Naive thymus-derived CD8-positive, alpha-beta T cell (primary cell): ENCODE measurements at places on chromosomes 7 and 10. TPM values are rescaled to one million over a fixed set of nuclear protein-coding genes. Genes with fewer than 3 reads are reported as not detected.
A peak's percentile ranks its signal among the peaks of the same experiment; 100 is the strongest.

DNA sequence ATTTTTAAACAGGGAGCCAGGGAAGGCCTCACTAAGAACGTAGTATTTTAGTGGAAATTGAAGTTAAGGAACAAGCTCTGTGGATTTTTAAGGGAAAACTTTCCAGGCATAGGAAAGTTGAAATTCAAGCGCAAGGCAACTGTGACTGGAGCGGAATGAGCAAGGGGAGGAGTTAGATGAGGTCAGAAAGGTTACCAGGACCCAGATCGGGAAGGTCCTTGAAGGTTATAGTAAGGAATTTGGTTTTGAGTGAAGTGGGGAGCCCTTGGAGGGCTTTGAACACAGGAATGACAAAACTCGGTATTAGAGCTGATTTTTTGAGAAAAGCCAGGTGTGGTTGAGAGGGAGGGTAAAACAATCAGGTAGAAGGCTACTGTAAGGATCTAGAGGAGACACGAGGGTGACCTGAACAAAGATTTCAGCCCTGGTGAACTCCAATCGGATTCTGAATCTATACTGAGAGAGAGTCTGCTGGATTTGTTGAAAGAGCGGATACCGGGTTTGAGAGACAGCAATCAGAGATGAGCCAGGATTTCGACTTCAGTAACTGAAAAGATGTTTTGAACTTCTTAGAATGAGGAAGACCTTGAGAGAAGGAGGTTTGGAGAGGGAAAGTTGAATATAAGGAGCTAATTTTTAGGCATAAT lies 1013.9 kb downstream of the NRG3 start:
- DNase-seq, result no peak
- H3K36me3 ChIP-seq, result no peaks in the 10 kb centered on the region
- no peak overlapping the region for H3K4me3 ChIP-seq
- H3K4me1 ChIP-seq, result no peaks in the 10 kb centered on the region

DNA sequence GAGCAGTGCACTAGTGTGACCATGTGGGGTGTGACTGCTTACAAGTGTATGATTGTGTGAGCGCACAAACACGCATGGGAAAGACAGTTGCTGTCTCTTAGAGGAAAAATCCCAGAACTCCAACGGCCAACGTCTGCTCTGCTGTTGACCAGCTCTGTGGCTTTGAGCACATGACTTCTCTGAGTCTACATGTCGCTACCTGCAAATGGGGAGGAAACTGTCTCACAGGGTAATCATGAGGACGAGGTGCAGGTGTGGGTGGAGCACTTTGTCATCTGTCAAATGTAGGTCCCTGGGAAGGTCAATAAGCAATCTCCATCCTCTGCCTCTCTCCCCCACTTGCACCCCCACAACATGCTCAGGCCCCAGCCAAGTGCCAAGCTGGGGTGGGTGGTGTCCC lies 31.2 kb upstream of the TLX1 start:
- H3K36me3 ChIP-seq, result no peaks in the 10 kb centered on the region
- no peak overlapping the region for H3K4me3 ChIP-seq
- no peak for DNase-seq
- H3K27me3 ChIP-seq, result peaks cover 45% of the 10 kb centered on the region

GRCh38 chr7:100130608-100131453 lies 4.1 kb downstream of the MBLAC1 start:
- H3K27me3 ChIP-seq, result no peaks in the 10 kb centered on the region
- H3K27ac ChIP-seq, result no peak overlapping the region
- peak; percentile 80 for DNase-seq
- no peaks in the 10 kb centered on the region for H3K36me3 ChIP-seq

DNA sequence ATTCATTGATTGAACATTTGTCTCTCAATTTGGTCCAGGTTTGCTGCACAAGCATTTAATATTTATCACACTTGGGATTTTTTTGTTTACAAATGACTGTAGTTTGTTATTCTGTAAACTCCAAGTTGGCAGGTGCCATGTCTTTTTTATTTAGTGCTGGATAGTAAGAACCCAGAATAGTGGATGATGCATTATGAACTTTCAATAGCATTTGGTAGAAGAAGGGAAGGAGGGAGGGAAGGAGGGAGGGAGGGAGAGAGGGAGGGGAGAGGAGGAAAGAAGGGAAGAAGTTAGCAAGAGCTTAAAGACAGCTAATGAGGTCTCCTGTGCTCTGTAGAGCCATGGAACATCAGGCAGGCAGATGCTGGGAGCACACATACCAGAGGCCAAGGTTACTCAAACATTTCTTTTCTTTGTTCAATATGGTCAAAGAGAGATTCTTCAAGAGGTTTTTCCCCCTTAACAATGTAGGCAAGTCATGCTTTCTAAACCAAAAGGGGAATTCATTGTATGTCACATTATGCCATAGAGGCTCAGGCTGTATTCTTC lies 25.8 kb upstream of the PDK4 start:
- no peaks in the 10 kb centered on the region for H3K36me3 ChIP-seq
- H3K27ac ChIP-seq, result no peak overlapping the region
- no peaks in the 10 kb centered on the region for H3K27me3 ChIP-seq

DNA sequence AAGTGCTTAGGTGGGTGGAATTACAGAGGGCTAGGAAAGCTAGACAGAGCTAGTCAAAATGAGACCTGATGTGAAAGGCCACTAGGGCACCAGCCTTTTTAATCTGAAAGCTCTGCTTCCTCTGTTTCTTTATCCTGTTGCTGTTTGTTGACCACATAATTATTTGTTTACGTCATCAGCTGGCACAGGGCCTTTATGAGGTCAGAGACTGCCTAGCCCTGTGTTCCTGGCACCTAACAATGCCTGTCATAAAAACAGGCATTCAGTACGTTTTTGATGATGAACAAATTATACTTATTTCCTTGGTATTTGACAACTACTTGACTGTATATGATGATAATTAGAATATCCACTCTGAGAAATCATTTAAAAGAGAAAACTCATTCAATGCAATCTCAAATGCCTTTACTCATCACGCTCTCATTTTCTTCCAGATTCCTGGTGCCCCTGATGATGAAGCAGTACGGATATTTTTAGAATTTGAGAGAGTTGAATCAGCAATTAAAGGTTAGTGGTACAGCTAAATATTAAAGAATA lies 26.0 kb downstream of the RBM17 start:
- peaks cover 67% of the 10 kb centered on the region for H3K36me3 ChIP-seq
- H3K4me1 ChIP-seq, result peaks cover 3% of the 10 kb centered on the region
- no peak for DNase-seq
- no peaks in the 10 kb centered on the region for H3K27me3 ChIP-seq

- peak overlapping the region; percentile 71 for H3K4me3 ChIP-seq
- peak overlapping the region; percentile 95 for H3K27ac ChIP-seq
- H3K36me3 ChIP-seq, result peaks cover 9% of the 10 kb centered on the region
- H3K27me3 ChIP-seq, result no peaks in the 10 kb centered on the region
Measured at GRCh38 chr7:100545360-100546128, 6.5 kb downstream of the AGFG2 start.

GRCh38 chr7:142703655-142704305 lies 45.5 kb upstream of the PRSS1 start:
- no peak overlapping the region for H3K27ac ChIP-seq
- H3K4me1 ChIP-seq, result peaks cover 31% of the 10 kb centered on the region
- H3K36me3 ChIP-seq, result no peaks in the 10 kb centered on the region
- H3K4me3 ChIP-seq, result no peak overlapping the region
- no peak for DNase-seq

DNA sequence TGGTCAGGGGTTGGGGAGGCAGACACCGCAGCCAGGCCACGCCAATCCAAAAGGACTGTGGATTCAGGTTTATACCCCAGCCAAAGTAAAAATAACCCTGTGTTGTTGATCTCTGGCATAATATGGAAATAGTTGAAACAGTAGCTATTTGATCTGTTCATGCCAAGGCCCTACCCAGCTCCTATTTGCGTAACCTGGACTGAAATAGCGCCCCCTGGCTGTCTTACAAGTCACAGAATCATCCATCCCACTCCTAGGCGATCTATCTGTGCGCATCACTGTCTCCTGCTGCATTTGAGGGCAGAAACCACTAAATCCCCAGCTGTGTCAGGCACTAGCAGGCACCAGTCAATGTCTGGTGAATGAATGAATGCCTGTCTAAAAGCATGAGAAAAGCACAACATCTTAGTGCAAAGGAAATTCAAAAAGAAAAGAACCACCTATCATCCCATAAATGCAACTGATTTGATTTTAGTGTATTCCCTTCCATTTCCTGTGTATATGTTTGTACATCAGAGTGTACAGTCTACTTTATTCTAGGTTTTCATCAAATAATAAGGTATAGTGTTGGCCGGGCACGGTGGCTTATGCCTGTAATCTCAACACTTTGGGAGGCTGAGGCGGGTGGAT lies 160.0 kb downstream of the SLIT1 start:
- peak; percentile 37 for DNase-seq
- H3K36me3 ChIP-seq, result no peaks in the 10 kb centered on the region
- H3K27me3 ChIP-seq, result no peaks in the 10 kb centered on the region

Gene METTL27
- 3.2 TPM for polyA plus RNA-seq

Gene VIPR2
- polyA plus RNA-seq, result 0.17 TPM

Gene FKBP6
- polyA plus RNA-seq, result not detected

Gene NPC1L1
- not detected for polyA plus RNA-seq

Gene GTF2IRD1
- polyA plus RNA-seq, result not detected
